ENCODE measurements at places on chromosomes 1 and 21.
A peak's percentile ranks its signal among the peaks of the same experiment; 100 is the strongest.

DNA sequence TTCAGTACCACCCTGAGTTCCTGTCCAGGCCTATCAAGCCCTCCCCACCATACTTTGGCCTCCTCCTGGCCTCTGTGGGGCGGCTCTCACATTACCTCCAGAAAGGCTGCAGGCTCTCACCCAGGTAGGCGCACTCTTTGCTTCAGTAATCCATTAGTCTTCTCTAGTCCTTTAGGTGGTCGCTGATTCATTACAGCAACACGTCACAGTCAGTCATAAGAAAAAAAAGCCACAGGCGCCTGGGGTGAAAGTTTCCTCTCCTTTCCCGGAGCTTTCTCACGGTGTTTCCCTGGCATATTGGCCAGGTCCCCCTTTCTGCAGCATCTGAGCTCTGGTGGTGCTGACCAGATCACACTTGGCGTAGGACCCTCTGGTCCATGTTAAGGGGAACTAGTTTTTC lies 12.1 kb downstream of the SLFNL1 start:
- DNase-seq: no peak

DNA sequence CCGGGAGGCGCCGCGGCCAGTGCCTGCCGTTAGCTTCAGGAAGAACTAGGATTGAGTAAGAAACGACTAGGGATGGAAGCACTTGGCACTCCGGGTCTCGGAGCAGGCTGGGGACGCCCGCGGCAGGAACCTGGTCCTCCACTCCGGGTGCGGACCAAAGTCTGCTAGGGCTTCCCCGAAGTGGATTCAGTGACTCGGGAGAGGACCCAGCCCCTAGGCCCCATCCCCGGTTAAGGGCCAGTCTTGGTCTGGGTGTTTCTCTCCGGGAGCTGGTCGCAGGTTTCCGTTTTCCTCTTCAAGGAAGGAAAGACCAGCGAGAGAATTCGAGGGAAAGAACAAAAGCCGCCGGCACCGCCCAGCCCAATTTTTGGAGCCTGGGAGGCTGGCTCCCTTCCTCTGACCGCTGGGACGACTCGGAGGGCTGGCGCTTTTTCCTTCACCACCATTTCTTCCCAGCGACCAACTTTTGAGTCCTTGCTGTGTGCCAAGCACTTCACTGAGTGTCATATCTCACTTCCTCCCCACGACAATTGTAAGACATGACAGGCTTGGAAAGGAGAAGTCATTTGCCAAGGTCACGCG lies 16.8 kb upstream of the STMN1 start:
- DNase-seq: peak; percentile 51

GRCh38 chr1:232459087-232459486 lies 170.8 kb downstream of the SIPA1L2 start:
- no peak for DNase-seq

DNA sequence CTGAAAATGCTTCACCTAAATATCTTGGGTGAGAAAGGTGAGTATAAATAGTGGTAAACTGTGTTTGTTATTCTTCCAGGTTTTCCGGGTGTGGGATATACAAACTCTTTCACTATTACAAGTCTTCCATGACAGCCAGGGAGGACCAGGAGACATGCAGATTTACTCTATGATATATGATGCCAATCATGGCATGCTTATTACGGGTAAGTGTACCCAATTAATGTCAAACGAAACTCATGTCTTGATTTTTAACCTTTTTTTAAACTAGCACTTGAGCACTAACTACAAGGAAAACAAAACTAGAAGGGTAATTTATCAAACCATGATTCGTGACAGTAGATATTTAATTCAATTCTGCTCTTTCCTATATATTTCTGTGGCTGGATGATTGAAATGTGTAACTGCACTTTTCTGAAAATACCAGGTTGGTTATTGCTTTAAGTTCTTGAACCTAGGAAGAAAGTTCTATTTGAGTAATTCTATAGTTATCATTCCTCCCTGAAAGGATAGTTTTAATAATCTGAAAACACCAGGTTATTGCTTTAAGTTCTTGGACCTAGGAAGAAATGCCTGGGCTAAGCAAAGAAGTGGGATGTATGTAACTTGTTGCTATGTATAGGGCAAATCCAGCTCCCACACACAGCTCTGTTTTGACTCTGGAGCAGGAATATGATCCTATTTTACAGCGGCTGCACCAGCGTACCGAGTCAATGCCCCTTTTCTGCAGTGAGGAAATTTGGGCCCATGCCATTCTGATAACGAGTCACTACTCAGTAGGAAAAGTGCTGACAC lies 86.4 kb downstream of the WDR64 start:
- DNase-seq: no peak

DNA sequence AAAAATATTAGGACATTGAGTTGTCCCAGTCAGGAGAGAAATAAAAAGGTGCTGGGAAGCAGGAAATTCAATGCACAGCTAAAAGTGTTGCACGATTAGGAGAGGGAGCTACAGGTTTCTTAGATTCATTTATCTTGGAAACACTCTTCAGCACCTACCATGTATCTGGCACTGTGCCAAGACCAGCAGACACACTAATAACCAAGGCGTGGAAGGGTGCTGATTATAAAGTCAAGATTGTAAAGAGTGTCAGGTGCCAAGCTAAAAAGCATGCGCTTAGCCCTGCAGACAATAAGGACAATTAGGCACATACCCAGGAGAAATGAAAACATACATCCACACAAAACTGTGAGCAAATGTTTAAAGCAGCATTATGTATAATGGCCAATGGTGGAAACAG lies 129.9 kb downstream of the DSCAM start:
- DNase-seq: no peak

- DNase-seq: peak; percentile 81
These were observed 15.3 kb downstream of the CD55 start for GRCh38 chr1:207336559-207337467.

DNA sequence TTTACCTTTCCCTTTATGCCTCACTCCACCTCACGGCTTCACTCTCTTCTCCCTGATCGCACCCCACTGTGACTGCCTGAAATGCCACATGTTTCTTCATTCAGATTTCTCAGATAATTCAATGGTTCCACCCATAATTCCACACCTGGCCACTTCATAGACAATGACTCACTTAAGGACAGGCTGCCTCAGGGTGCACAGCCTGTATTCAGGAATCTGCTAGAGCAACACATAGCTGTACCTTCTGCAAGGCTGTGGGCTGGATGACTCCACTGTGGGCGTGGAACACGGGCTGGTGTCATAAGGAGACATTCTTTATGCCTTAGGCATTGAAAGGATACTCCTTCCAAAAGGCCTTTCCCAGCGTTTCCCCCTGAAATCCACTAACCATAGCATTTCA lies 36.1 kb downstream of the L1TD1 start:
- no peak for DNase-seq

GRCh38 chr1:111476761-111477309 lies 3.1 kb downstream of the C1orf162 start:
- peak; percentile 64 for DNase-seq

DNA sequence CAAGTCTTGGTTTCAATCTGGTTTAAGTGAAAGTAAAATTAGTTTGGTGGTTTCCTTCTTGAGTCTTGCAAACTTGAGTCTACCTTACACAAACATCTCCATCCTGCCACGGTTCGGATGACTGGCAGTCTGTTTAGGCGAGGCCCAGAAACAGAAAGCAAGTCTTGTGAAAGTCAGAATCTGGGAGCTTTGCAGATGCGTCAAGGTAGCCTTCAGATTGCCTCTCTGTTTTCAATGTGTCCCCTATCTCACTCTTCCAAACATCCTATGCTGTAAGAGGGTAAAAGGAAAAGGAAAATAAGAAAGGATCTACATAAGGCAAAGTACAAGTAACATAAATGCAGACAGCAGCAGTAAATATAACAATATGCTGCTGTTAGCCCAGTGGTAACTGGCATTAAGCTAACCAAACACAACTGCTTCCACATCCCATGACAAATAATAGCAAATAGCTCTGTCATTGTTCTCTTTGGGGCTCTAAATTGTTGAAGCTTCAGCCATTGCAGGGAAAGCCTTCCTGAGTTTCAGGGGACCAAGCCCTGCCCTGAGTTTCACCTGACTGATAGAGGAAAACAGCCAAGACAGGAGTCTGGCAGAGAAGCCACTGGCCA lies 26.2 kb upstream of the C1orf105 start:
- DNase-seq: peak; percentile 70

DNA sequence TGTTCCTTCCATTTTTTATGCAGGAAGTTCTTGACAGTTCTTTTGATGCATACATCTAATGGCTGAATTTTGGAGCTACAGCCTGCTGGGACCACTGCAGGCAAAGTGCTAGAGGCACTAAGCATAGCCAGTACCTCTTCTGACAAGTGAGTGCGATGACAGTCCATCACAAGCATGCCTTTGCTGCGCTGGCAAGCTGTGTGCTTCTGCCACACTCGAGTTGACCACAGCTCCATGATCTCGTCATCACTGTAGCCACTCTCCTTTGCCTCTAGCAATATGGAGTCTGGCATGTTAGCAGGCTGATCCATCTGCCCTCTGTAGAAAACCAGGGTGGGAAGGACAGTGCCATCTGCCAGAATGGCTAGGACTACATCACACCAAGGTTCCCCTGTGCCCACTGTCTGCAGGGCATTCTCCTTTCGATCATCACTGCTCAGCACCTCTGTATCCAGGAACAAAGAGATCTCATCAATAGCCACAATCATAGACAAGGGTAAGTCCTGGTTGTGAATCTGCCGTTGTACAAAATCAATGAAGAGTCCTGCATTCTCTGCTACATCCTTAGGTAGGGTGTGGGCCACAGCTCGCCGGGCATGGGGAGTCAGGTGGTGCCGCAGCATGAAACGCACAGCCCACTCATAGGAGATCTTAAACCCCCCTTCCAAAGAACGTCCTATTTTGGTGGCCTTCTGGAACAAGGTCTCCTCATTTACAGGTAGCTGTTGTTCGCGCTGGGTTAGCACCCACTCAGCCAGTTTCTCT lies 6.0 kb downstream of the PSMB4 start:
- DNase-seq: no peak

DNA sequence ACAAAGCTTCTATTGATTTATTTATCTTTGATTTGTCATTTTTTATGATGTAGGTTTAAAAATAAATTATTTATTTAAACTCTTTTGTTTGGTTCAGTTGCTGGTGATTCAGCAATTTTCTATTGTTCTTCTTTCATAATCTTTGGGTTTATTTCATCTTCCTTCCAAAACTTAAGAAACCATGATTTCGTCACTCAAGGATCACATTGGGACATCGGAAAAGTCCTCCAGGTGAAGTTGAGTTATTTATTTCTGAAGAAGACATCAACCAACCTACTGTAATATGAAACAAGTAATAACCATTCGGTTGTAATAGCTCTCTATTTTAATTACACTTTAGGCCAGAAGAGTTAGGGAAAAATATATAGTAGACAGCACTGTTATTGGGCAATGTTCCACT lies 23.0 kb upstream of the WLS start:
- no peak for DNase-seq

DNA sequence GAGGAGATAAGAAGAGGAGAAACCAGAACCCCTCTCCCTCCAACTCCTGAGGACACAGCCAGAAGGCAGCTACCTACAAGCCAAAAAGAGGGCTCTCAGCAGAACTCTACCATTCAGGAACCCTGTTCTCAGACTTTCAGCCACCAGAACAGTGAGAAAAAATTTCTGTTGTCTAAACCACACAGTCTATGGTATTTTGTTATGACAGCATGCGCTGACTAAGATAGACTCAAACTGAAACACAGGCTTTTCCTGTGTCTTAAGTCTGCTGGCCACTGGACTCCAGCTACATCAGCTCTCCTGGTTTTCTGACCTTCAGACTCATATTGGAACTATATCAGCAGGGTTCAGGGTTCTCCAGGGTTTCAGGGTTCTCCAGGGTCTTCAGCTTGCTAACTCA lies 126.5 kb upstream of the TNFSF4 start:
- DNase-seq: peak; percentile 32

- DNase-seq: peak; percentile 69
These were observed at the start of gene CFAP126 for GRCh38 chr1:161367684-161368400. CFAP126 (minus strand) TSS chr1:161367876; CDS start chr1:161367868, 8 bp downstream.

GRCh38 chr21:36551731-36552433 lies 72.0 kb upstream of the CLDN14 start:
- peak; percentile 81 for DNase-seq

DNA sequence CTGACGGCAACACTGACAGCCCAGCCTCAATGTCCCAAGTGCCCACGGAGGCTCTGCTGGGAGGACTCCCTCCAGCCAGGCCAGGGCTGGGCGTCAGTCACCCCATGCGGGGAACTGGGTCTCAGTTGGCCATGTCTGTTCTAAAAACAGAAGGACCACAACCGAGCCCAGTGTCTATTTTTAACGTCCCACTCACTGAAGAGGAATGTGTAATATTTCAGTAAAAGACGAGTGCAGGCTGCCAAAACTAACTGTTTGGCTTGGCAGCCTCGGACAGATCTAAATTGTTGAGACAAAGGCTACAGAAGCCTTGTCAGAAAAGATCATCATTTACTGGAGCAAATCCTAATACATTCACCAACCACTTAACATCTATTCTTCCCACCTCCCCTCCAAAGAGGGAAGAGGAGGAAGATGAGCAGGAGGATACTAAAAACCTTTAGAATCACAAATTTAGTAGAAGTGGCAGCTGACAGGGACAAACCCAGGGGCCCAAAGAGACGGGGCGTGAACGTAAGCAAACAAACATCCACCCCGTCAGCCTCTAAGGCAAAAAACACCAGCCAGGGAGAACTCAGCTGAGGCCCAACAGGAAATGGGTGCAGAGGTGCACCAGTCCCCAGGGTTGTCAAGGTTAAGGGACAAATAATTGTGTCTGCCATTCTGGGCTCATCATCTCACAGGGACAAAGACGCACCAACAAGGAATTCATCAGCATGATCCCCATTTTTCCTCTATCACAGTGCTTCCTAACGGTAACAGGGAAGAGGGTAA lies 18.7 kb downstream of the C1orf198 start:
- no peak for DNase-seq

- DNase-seq: peak; percentile 92
These were observed 5.3 kb downstream of the ARF1 start for GRCh38 chr1:228087771-228088251.

GRCh38 chr1:59631561-59632255 lies 183.0 kb upstream of the HOOK1 start:
- DNase-seq: no peak

GRCh38 chr1:222020553-222020952 lies 278.7 kb upstream of the DUSP10 start:
- DNase-seq: no peak

DNA sequence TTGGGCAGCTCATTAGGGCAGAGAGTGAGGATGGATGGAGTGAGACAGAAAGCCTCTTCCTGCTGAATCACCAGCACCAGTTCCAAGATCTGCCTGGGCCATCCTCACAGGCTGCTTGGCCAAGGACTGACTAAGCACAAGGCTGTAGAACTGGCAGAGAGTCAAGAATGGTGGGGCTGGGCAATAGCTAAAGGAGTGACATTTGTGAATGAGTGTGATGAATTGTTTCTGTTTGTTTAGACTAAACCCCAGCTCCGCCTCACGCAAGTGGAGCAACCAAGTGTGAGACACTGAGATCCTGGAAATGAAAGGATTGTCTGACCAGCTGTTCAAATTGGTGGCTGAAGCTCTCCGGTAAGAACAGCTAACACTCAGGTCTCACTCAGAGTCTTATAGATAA lies 38.6 kb downstream of the BRINP2 start:
- DNase-seq: no peak
